ENCODE measurements at places on chromosomes 1 and 21.

DNA sequence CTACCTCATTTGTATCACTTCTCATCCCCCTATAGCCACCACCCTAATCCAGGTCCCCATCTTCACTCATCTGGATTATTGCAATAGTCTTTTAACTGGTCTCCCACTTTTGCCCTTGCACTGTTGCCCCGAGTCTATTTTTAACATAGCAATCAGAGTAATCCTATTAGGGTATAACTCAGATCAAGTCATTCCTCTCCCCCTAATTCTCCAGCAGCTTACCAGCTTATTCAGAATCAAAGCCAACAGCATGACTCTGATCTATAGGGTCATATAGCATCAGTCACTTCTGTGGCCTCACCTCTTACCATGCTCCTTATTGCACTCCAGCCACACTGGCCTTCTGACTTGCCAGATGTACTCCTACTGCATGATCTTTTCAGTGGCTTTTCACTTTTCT, 140.7 kb downstream of the PAPPA2 start:
- no peak for DNase-seq

DNA sequence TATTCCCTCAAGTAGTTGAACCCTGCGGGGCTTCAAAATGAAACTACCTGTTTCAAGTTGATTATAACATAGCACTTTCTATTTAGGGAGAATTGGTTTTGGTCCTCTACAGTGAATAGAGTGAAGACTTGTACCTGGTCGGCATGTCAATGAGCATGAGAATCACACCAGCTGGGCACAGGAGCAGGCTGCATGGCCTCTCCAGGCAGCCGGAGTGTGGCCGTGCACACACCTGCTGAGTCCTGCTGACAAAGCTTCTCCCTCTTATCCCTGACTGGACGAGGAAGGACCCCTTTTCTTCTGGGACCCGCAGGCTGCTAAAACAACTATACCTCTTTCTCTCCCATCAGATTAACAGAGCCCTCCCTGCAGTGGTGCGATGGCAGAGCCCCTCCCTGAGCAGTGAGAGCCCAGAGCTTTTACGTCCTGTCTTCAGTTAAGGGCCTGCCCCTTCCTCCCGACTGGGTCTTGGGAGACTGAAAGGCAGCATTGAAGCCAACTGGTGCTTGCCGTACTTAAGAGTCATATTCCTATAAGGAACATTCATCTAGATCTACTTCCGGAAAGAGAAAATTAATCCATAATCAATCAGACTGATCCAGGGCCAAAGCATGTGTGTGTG, 124.9 kb downstream of the CAPN8 start:
- no peak for DNase-seq

DNA sequence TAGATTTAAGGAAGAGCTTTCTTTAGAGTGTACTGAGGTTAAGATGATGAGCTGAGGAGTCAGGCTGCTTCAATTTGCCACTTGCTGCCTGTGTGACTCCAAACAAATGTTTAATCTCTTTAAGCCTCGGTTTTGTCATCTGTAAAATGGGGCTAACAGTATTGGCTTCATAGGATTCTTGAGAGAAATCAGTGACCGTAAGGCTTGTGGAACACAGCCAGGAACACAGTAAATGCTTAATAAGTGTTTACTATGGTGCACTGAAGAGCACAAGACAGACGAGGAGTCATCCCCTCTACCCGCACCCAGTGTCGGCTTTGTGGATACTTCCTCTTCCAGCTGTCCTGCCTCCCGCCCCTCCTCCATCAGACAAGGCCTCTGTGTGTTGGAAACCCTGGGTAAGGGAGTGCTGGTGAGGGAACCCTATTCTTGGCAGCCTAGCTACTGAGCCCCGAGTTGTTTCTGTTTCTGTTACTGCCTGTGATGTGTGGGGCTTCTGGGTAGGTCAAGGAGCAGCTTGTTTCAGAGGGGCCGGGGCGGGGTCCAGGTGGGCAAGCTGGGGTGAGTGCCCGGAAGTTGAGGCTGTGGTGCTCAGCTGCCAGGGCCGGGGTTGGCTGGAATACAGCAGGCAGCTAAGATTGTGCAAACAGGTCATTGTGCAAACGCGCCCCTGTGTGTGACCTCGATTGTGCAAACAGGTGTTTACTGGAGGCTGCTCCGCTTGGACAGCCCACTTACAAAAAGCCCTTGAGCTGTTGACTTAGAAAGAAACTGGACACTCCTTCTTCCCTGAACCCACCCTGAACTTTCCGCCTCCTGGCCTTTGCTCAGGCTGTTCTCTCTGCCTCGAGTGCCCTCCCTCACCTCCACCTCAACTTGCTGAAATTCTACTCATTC, 4.0 kb upstream of the CSF3R start:
- peak; percentile 74 for DNase-seq

DNA sequence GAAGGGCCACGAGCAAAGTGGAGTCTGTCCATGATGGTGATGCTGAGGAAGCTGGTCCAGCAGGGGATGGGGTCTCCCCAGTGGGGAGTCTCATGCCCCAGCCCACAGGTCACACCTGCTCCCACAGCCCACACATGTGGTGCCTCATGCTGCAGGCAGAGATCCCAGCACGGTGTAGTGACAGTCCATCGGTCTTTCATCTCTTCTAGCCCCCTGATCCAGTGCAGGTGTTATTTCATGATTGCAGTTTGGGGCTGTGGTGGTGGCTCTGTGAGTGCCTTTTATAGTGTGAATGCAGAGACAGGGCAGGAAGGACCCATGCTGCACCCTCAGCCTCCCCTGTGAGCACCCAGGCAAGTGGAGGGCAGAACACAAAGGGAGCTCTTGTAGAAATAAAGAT, 45.0 kb downstream of the UBASH3A start:
- no peak for DNase-seq

DNA sequence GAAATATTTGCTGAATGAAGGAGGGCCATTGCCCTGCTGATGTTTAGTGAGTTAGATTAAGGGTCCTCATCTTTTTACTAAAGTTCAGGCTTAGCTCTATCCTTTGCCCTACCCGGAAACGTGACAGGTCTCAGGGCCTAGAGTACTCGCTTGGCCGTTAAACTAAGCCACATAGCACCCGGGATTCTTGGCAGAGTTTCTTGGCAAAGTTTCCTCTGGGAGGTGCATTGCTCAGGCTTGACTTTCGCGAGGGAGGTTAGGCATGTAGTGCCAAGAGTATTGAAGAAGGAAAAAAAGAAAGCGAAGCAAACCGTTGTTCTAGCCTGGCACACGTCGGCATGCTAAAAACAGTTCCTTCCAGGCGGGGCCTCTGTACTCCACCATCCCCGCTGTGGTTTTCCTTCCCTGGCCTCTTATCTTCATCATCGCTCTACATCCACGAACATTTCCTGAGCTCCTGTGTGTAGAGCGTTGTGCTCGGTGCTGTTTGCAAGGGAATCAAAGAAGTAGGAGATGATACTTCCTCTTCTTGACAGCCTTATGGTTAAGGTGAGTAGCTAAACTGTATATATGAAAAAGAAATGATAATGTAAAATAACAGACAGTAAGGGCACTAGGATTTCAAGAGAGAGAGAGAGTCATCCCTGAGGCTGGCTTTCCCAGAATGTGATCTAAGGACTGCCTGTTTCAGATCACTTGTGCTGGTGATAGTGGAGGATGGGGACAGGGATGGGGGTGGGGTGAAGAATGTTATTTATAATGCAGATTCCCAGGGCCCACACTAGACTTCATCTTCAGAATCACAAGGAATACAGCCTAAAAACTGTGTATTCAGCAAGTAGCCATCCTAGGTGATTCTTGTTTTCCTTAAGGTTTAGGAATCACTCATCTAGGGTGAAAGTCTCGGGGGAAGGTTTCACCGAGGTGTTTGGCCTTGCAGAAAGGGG, 18.8 kb downstream of the RNF220 start:
- DNase-seq, result no peak

- no peak for DNase-seq
Measured at GRCh38 chr1:70348399-70349165, 5.9 kb downstream of the ANKRD13C start.

DNA sequence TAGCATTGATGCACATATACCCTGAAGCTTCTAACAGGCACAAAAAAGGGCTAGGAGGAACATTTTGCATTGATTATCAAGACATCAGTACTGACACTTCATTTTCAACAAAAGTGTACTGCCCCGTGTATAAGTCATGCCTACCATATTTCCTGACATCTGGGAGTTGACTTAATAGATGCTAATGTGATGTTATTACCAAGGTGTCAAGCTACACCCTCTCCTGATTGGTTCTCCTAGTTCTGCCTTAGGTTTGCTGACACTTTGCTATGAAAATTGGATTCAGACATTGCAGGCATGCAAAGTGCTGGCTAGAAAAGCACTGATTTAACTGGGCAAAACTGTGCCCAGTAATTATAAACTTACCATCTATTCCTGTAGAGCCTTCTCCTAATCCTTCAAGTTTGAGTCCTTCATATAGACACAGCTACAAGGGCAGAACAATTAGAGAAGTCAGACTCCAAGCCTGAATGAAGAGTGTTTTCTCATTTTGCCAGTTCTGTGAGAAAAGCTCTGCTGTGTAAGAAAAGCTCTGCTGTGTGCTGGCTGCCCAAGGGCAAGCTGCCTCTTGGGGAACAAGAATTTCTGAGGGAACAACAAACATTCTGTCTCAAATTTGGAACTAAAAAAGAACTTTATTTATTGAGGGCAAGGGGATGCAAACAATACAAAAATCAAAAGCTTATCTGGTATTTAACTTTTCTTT, 11.2 kb downstream of the S100A10 start:
- no peak for DNase-seq

DNA sequence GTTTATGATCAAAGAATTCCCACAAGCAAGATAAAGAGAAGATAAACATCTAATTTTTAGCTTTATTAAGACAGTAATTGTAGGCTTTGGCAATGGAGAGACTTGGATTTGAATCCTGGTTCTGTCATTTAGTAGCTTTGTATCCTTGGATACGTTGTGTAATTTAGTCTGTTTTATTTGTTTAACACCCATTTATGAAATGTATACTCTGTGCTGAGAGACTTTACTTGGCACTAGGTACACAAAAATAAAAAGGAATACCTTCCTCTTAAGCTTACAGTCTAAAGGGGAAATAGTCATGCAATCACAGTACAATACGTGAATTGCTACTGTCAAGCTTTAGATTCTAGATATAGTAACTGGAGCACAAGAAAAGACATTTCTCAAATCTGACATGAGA, 23.8 kb downstream of the ZMPSTE24 start:
- no peak for DNase-seq

DNA sequence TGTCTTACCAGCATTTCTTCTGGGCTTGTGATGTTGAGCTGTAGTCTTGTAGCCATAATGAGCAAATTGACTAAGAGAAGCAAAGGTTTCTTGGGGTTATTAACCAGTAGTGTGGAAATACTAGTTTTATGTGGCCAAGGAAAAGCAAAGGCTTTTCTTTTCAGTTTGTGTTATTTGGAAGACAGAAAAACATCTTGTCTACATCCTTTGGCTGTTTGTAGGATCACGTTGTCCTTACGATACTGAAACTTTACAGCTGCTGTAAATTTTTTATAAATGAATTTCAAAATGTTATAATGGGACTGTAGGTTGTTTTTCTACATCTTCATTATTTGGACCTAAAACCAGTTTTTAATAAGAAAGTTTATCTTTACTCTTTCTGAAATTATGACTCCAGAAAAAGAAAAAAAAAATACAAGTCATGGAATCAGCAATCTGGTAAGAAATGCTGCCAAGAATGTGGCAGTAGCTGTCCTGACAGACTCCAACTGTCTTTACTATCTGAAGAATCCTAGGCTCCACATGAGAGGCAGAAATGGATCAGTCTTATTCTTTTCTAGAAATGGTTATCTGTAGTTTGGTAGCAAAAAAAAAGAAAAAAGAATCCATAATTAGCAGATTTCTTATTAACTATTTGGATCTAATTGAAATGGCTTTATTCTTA, 41.6 kb upstream of the QSOX1 start:
- DNase-seq, result no peak

GRCh38 chr1:236103059-236103458, 38.2 kb upstream of the NID1 start:
- no peak for DNase-seq

DNA sequence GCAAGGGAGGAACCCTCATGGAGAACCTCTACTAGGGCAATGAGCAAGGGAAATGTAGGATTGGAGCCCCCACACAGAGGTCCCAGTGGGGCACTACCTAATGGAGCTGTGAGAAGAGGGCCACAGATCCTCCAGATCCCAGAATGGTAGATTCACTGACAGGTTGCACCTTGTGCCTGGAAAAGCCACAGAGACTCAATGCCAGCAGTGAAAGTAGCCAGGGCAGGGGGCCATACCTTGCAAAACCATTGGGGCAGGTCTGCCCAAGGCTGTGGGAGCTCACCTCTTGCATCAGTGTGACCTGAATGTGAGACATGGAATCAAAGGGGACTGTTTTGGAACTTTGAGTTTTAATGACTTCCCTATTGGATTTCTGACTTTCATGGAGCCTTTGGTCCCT, 17.9 kb downstream of the CFH start:
- DNase-seq, result no peak

GRCh38 chr1:68308034-68308433, 75.7 kb upstream of the WLS start:
- DNase-seq, result no peak

GRCh38 chr1:170729225-170730002, 65.5 kb downstream of the PRRX1 start:
- DNase-seq, result no peak

GRCh38 chr1:211723273-211723672, 47.9 kb upstream of the NEK2 start:
- no peak for DNase-seq

GRCh38 chr1:239218301-239218700, 168.1 kb upstream of the CHRM3 start:
- DNase-seq, result no peak

GRCh38 chr1:9253004-9253403, 18.4 kb downstream of the H6PD start:
- no peak for DNase-seq

DNA sequence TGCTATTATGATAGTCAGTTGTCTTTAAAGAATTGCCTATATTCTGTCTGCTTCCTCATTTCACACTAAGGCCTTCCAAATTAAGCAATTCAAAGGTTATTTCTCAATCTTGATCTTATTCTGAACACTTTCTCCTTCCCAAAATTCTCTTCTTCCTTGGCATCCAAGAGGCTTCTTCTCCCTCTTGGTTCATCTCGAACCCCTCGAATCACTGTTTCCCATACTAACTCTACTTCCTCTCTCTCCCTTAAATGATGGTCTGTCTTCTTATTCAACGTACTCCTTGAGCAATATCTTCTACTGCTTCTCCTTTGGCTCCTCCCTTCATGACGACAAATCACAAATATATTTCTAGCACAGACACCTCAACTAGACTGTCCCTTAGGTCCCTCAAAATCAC, 4.5 kb downstream of the COPA start:
- DNase-seq, result no peak

- DNase-seq, result no peak
Measured at GRCh38 chr1:52792036-52792435, 50.5 kb upstream of the ZYG11A start.
